Activated gamma-delta T cell treated with Interleukin-2 at 50 U/mL for 16 hours (primary cell): ENCODE measurements at places on chromosomes 3 and 15.

- DNase-seq = no peak
Observed at GRCh38 chr3:14374444-14374883, 27.9 kb upstream of the SLC6A6 start.

GRCh38 chr3:159520638-159521037 lies 468.0 kb upstream of the IL12A start:
- DNase-seq = no peak

GRCh38 chr15:98442379-98442833 lies 205.9 kb upstream of the IGF1R start:
- peak; percentile 42 for DNase-seq

DNA sequence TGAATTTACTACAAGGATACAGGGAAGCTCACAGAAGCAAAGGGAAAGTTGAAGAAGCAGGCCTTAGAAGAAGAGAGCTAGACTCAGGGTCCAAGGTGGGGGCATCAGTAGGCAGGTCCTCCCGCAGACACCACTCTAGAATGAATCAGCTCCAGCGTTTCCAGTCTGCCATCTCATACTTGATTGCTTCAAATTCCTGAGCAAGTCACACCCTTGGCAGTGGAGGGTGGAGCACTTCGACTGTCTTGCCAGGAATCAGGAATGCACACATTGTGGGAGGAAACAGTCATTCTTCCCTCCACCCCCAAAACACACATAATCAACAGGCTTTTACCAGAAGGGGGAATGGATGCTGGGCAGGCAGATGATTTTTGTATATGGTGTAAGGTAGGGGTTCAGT lies 78.5 kb downstream of the CHCHD6 start:
- DNase-seq = no peak

GRCh38 chr15:39321977-39322376 lies 258.9 kb upstream of the THBS1 start:
- DNase-seq = no peak

GRCh38 chr3:136817448-136817847 lies 1.5 kb upstream of the SLC35G2 start:
- no peak for DNase-seq

- DNase-seq = no peak
Observed at GRCh38 chr3:28280781-28281180, 39.4 kb downstream of the CMC1 start.

GRCh38 chr3:6039971-6040370 lies 820.9 kb upstream of the GRM7 start:
- no peak for DNase-seq

DNA sequence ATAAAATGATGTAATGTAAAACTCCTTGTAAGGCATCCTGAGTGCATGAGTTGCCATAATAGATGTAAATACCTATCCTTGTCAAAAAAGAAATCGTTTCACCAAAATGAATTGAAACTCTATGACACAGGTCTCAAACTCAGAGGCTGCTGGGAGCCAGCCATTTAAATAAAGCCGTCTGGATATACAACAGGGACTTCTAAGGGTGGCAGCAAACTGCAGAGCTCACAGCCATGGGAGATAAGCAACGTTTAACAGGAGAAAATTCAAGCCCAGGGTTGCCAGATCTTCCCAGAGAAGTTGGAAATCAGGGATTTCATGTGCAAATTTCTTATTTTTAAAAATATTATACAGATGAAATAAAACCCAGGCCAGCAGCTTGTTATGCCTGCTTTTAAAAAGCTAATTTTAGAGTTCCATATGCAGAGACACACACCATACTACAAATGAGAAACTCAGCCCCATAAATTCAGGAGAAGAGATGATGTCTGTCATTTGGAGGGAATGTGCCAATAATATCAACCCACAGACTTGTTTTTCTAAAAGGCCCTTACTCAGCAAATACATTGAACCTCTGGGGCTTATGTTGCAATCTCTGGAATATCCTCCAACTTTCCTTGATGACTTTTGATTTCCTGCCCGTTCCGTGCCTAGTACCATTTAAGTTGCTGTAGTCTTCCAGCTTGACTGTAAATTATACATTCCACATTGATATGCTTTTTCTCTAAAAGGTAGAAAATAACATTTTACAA lies 75.6 kb downstream of the AQP9 start:
- DNase-seq = no peak

GRCh38 chr3:133568294-133569014 lies 5.0 kb upstream of the CDV3 start:
- DNase-seq = no peak

DNA sequence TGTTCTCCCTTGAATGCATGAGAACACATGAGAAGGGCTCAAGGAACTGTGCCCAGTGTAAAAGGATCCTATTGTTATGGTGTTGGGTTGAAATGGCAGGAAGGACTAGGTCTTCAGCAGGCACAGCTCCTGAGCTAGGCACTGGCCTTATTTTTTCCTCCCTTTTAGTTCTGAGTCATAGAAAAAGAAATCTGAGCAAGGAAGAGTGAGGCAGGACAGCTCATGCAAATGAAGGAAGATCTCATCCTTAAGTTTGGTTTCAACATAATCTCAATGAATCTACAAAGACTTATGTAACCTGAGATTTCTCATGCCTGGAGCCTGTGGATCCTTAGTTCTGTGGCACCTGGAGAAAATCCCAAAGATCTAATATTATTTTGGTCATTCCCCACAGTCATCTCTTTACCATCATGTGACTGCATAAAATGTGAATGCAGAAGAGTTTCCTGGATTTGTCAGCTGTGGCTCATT lies 188.6 kb upstream of the TBL1XR1 start:
- DNase-seq = no peak
